ENCODE measurements at places on chromosomes 13 and 19. TPM values are rescaled to one million over a fixed set of nuclear protein-coding genes. Genes with fewer than 3 reads are reported as not detected.

PSG4 gene
- total RNA-seq: not detected

DNA sequence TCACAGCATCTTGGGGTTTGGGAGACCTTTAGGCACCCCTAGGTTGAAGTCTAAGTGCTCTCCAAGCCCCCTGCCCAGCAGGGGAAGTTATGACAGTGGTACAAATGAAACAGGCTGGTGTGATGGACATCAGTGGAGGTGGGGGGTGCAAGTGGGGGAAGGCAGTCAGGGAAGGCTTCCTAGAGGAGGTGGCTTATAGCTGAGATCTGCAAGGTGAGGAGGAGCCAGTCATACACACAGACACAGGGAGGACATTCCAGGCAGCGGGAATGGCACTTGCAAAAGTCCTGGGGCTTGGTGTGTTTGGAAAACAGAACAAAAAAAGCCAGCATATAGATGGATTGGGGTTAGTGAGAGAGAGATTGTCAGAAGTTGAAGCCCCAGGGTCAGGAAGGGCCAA, 11.6 kb downstream of the HSH2D start:
- H3K4me3 ChIP-seq: no peak overlapping the region
- no peaks in the 10 kb centered on the region for H3K27me3 ChIP-seq
- H3K36me3 ChIP-seq: no peaks in the 10 kb centered on the region
- no peak overlapping the region for H3K27ac ChIP-seq
- no peak for DNase-seq

GRCh38 chr13:113555141-113555540, 29.4 kb upstream of the TFDP1 start:
- no peak for DNase-seq
- no peaks in the 10 kb centered on the region for H3K27me3 ChIP-seq
- H3K4me1 ChIP-seq: peaks cover 5% of the 10 kb centered on the region
- no peak overlapping the region for H3K27ac ChIP-seq
- H3K4me3 ChIP-seq: no peak overlapping the region
- no peaks in the 10 kb centered on the region for H3K36me3 ChIP-seq

- H3K4me3 ChIP-seq: no peak overlapping the region
- H3K4me1 ChIP-seq: no peaks in the 10 kb centered on the region
- no peak overlapping the region for H3K27ac ChIP-seq
- no peaks in the 10 kb centered on the region for H3K36me3 ChIP-seq
- DNase-seq: no peak
- no peaks in the 10 kb centered on the region for H3K27me3 ChIP-seq
Measured at GRCh38 chr13:59835569-59835968, 328.2 kb downstream of the DIAPH3 start.

GRCh38 chr13:98810746-98811145, 58.3 kb upstream of the SLC15A1 start:
- H3K36me3 ChIP-seq: peaks cover 5% of the 10 kb centered on the region
- no peak for DNase-seq
- H3K4me3 ChIP-seq: no peak overlapping the region
- no peaks in the 10 kb centered on the region for H3K27me3 ChIP-seq
- no peak overlapping the region for H3K27ac ChIP-seq

DNA sequence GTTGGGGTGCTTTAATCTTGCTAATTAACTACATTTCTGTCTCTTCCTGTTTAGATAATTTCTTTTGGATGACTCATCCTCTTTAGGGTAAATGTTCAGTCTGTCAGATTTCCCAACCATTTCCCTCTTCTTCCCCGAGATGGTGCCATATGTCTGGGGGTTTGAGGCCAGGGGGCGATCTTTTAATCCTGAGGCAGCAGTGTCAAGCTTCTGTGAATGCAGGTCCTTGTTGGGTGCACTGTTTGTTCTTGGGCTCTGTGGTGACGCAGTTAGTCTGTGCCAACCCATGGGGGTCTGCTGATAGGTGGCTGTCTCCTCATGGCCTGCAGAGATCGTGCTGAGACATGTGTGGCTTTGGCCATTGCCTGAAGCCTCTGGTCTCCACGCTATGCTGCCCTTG, 420.4 kb downstream of the NDFIP2 start:
- DNase-seq: no peak
- no peaks in the 10 kb centered on the region for H3K4me1 ChIP-seq
- no peaks in the 10 kb centered on the region for H3K36me3 ChIP-seq
- H3K27ac ChIP-seq: no peak overlapping the region
- H3K4me3 ChIP-seq: no peak overlapping the region
- no peaks in the 10 kb centered on the region for H3K27me3 ChIP-seq

DNA sequence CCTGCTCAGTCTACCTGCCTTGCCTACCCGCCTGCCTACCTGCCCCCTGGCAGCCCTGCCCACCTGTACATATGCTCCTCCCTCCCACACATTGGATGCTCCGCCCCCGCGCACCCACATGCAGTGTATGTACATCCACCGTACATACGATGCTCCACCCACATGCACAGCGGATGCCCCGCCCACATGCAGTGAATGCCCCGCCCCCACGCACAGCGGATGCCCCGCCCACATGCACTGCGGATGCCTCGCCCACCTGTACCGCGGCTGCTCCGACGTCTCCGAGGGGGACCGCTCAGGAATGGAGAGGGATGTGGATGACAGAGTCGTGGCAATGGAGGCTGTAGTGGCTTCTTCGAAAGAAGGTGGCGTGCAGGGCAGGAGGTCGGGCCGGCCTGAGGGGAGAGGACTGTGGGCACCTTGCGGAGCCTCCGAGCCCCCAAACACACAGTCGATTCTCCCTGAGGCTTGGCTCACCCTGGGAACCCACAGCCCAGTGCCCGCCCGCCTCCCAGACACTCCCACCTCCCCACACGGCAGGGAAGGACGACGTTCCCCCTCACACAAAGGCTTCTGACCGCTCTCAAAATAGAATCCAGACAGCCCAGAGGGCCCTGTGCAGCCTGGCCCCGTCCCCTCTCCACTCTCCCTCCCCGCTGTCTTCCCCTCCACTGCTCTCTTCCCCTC, 16.5 kb upstream of the CACTIN start:
- no peak overlapping the region for H3K4me3 ChIP-seq
- H3K36me3 ChIP-seq: peaks cover 29% of the 10 kb centered on the region
- no peak overlapping the region for H3K27ac ChIP-seq
- H3K4me1 ChIP-seq: no peaks in the 10 kb centered on the region
- DNase-seq: no peak

DNA sequence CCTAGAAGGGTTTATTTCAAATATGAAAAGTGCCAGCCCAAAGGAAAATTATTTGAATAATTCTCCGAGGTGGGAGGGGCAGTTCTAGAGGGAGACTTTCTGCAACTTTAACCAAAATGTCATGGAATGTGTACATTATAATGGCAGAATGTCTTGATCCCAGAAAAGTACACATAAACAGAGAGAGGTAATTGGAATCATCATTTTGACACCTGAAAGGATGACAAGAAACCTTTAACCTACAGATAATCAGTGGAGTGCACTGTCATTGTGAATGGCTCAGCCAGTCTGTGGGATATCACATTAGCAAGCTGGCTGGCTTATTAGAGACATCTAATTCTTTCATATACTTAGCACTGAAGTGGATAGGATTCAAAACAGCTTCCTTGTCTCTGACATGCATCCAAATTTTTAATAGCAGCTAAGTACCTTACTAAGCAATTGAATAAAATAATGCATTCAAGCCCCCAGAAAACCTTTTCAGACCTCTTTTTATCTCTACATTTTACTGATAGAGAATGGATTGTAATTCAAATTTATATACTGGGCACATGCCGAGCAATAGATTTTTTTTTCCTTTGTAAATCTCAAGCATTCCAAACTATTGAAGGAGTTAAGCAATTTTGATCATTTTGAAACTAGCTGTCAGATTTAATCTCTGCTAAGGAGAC, 468.6 kb downstream of the COG6 start:
- H3K36me3 ChIP-seq: no peaks in the 10 kb centered on the region
- no peak overlapping the region for H3K4me3 ChIP-seq
- no peaks in the 10 kb centered on the region for H3K4me1 ChIP-seq

DNA sequence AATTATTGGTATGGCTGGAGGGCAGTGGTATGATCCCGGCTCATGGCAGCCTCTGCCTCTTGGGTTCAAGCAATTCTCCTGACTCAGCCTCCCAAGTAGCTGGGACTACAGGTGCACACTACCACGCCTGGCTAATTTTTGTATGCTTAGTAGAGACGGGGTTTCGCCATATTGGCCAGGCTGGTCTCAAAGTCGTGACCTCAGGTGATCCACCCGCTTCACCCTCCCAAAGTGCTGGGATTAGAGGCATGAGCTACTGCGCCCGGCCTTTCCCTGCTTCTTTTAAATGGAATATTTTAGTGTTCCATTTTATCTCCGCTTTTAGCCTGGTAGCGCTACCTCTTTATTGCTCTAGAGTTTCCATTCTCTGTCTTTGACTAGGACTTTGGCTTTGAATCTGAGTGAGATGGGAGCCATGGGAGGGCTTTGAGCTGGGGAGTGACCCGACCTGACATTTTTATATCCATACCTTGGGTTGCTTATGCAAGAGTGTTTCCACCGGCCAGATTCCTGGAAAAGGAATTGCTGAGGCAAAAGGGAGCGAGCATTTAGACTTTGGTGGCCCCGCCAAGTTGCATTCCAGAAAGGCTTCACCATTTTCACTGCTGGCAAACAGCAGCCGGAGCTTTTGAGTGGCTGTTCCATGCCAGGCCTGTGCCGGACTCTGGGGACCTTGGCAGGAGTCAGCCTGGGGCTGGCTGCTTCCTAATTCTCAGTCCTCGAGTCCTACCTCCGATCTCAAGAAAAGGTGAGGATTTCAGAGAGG, 22.9 kb downstream of the BICRA start:
- H3K4me3 ChIP-seq: no peak overlapping the region
- H3K4me1 ChIP-seq: no peaks in the 10 kb centered on the region
- H3K27me3 ChIP-seq: no peaks in the 10 kb centered on the region
- H3K27ac ChIP-seq: no peak overlapping the region

GRCh38 chr13:40152145-40152544, 496.7 kb downstream of the COG6 start:
- peaks cover 12% of the 10 kb centered on the region for H3K4me1 ChIP-seq
- peak; percentile 27 for DNase-seq
- no peak overlapping the region for H3K27ac ChIP-seq
- H3K4me3 ChIP-seq: no peak overlapping the region
- H3K36me3 ChIP-seq: no peaks in the 10 kb centered on the region

DNA sequence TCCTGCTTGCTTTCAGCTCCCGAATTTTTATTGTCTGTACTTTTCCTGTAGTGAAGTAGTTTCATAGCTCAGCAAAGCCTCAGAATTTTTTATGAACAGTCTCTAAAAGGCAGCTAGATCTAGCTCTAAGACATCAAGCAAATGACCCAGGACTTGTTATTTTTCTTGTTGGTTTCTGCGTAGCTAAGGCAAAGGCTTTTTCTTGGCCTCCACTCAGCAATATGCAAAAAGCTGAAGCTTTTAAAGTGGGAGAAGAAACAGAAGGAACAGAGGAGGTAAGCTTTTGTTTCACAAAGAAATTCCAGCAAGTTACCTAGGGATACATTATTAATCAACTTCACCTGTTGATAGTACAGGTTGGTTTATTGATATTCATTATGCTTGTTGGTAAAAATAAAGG, 235.9 kb downstream of the PCDH20 start:
- H3K27me3 ChIP-seq: no peaks in the 10 kb centered on the region
- DNase-seq: no peak
- no peaks in the 10 kb centered on the region for H3K4me1 ChIP-seq
- H3K4me3 ChIP-seq: no peak overlapping the region

DNA sequence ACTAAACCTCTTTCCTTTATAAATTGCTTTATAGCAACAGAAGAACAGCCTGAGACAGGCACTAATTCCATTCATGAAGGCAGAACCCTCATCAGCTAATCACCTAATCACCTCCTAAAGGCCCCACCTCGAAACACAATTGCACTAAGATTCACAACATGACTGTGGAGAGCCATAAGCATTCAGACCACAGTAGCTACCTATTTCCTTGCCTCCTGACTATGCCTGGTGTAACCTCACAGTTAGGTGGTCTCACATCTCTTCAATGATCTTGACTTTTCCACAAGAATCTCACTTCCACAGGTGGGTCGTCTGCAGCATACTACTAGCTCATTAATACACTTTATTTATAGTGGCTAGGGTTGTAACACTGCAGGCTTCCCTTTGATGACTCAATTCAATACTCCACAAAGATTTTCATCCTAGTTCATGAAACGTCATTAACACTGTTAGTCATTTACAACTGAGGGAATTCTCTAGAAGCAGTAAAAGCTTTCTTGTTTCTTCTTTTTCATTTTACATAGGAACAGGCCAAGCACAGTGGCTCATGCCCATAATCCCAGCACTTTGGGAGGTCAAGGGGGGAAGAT, 27.1 kb downstream of the STK24 start:
- no peak overlapping the region for H3K4me3 ChIP-seq
- H3K36me3 ChIP-seq: no peaks in the 10 kb centered on the region
- H3K4me1 ChIP-seq: peaks cover 26% of the 10 kb centered on the region
- H3K27ac ChIP-seq: no peak overlapping the region
- no peaks in the 10 kb centered on the region for H3K27me3 ChIP-seq

Measured in thyroid gland (tissue), 4 donors.